ENCODE measurements at places on chromosomes 2 and 18. TPM values are rescaled to one million over a fixed set of nuclear protein-coding genes. Genes with fewer than 3 reads are reported as not detected.

Gene PJVK
- total RNA-seq: 5.3 TPM

Gene DOCK10
- total RNA-seq: 8.9 TPM

Gene TMEM200C
- total RNA-seq: not detected

Gene RAPGEF4
- 8.0 TPM for total RNA-seq

Gene WNT6
- not detected for total RNA-seq

Gene INO80D
- 49.7 TPM for total RNA-seq

Gene UBXN4
- total RNA-seq: 92.0 TPM

Gene DES
- total RNA-seq: 54.4 TPM

Gene CENPA
- not detected for total RNA-seq

Gene NMUR1
- 0.67 TPM for total RNA-seq

Gene CYTIP
- total RNA-seq: 10.6 TPM

Gene GPATCH11
- 10.6 TPM for total RNA-seq

Gene PPP1R1C
- 2.8 TPM for total RNA-seq

Gene GALR1
- total RNA-seq: 0.10 TPM

Gene PLB1
- total RNA-seq: 1.2 TPM

Gene KCNG3
- total RNA-seq: not detected

Gene WIPF1
- total RNA-seq: 15.2 TPM

Gene KLHL30
- total RNA-seq: 0.20 TPM

Gene CPO
- 1.1 TPM for total RNA-seq
